Thymus (tissue), 14 donors: ENCODE measurements at places on chromosomes 2 and 18. TPM values are rescaled to one million over a fixed set of nuclear protein-coding genes. Genes with fewer than 3 reads are reported as not detected.

The GAREM2 gene
- polyA plus RNA-seq, result 0.59 TPM

The KCNG2 gene
- polyA plus RNA-seq, result 0.14 TPM

DNA sequence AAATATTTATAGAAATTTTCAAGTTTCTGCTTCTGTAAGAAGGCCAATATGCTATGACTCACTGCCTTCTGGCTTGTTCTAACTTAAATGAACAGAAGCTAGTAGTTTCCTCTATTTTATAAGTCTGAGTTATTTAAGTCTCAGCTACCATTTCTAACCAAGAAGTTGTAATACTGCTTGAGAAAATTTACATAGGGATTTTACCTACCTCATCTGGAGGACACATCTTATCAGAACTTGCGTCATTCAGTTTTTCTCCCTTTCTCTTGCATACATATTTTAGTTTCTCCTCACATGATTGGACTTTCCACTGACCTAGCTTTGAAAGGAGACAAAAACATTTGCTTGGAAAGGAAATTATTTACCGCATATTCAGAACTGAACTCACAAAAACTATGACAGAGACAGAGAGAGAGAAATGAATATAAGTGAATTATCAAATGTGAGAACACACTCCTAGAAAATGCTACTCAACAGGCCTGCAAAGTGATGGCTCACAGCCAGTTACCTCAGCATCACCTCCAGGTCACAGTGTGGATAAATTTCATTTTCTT is 81.1 kb upstream of the CD302 start:
- DNase-seq, result no peak

GRCh38 chr2:23042216-23042906 is 342.6 kb upstream of the KLHL29 start:
- DNase-seq, result no peak

DNA sequence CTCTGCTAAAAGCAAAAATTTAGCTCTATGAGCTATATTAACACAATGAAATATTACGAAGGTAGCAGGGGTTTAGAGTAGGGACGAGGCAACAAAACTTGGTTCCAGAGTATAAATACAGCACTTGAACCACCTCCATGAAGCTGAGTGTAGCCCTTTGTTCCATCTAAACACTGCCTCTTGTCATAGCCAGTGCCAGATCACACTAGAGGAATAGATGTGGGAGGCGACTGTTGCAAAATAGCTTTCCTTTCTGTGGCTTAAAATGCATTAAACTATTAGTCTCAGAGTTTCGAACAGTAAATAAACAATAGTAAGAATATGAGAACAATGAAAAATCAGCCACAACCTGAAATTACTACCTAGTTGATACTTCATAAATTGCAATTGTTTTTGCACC is 29.8 kb downstream of the PIEZO2 start:
- no peak for DNase-seq

The PRKAG3 gene
- polyA plus RNA-seq, result 0.07 TPM

DNA sequence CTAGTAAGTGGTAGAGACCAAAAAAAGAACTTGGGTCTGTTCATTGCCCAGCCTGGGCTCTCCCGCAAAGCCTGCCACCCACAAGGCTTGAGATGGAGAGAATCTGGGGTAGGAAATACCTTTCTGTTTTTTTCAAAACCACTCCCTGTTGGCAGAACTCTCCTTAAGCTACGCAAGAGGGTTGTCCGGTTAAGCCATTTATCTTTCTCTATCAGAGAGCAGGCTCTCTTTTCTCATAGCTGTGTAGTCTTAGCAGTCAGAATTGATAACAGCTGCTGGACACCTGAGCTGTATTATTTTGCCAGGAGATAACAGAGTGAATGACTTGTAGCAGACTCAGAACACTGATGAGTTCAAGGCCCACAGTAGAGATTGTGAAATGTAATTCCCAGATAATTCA is 1088.1 kb downstream of the TSN start:
- no peak for DNase-seq

The UGT1A10 gene
- 0.39 TPM for polyA plus RNA-seq

DNA sequence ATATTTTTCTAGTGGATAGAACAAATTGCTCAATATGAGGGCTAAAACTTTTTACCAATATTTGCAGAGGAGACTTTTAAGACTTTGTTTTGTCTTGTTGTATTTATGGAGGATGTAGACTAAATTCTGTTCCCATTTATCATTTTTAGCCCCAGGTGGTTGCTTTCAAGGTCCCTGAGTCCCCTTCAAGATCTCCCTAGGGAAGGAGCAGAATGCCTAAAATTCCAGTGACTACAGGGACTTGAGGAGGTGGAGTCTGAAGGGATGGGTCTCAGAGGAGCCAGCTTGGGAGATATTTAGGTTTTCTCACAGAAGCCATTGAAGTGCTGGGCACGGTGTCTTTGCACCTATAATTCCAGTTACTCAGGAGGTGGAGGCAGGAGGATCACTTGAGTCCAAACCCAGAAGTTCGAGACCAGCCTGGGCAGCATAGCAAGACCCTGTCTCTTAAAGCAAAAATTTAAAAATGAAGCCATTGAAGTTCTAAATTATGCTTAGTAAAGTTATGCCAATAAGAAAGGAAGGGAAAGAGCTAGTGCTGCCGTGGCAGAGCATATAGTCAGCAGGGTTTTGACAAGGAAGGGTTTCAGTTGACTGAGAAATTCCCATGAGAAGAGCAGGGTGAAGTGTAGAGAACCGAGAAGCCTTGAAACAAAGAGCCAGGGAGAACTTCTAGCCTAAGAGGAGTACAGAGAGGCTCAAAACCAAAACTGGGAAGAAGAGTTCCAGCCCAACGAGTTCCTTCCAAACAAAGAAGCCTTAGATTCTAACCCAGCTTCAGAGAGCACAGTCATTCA is 43.4 kb downstream of the COMMD1 start:
- DNase-seq, result no peak

- no peak for DNase-seq
Measured at GRCh38 chr2:163466331-163467250, 269.2 kb downstream of the FIGN start.

GRCh38 chr2:221549143-221549542 is 23.0 kb downstream of the EPHA4 start:
- DNase-seq, result no peak

DNA sequence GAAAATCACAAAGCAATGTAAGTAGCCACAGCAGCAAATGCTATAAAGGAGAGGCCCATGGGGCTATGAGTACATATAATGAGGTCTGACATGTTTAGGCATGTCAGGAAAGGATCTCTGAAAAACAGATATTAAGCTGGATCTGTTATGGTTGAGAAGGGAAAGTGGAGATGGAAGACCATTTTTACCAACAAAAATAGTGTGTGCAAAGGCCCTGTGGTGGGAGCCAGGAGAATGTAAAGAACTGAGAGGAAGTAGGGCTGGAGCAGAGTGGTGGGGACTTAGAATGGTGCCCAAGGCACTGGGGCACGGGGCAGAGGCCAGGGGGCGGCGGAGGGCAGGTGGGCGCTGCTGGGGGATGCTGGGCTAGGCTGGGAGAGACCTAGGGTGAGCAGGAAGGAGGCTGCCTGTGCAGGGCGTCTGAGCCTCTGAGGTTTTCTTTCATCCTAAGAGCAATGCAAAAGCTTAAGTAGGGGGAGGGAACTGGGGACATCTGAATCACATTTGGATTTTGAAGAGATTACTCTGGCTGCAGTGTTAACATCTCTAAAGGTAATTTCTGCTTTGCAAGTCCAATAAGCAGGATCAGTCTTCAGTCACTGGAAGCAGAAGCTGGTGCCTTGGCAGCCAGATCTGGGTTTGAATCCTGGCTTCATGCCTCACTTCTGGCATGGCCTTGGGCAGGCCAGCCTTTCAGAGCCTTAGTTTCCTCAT is 4.9 kb upstream of the AGFG1 start:
- DNase-seq, result no peak

DNA sequence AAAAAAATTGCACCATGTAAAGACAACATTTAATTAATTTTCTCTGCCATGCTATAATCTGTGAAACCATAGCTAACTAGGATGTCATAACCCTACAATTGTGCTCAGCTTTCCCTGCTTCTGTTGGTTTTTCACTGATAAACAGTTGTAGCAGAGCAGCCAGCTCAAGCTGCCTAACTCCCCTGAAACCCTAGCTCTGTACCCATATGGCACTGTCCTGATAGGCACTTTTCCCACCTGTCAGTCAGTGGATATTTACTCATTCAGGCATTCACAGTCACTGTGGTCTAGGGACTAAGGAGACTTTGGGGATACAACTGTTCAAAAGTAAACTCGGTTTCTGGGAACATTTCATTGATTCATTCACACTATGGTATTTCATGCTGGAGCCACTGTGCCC is 407.0 kb downstream of the DSEL start:
- DNase-seq, result no peak

DNA sequence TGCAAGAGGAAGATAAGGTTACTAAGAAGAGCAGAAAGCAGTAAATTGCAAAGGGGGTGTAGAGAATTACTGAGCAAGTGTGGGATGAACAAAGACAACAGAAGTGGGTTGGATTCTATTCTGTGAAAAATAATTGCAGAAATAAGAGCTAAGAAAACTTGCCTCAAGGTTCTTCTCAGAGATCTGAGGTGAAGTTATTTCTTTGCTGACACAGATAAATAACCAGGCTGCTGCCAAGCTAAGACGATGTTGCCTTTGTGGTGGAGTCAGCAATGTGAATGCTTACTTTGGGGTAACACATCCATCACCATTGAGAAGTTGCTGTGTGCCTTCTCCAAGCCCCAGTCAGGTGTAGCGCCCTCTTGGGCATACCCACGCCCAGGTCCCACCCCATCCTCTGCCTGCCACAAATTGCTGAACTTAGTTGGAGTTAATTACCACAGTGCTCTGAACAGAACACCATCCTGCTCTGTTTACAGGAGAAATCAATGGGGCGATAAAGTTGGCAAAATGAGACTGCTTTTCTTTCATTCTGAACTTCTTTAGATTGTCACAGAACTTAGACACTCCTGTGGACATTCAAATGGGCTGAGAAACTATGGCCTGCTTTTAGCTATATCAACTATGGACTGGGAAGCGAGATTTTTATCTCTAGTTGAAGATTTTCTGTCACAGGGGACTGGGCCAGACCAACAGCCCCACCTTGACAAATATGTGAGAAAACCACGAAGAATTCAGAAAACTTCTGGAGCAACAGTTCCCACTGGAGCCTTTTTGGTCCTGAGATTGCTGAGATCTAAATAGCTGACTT is 283.6 kb downstream of the TMX3 start:
- DNase-seq, result no peak

DNA sequence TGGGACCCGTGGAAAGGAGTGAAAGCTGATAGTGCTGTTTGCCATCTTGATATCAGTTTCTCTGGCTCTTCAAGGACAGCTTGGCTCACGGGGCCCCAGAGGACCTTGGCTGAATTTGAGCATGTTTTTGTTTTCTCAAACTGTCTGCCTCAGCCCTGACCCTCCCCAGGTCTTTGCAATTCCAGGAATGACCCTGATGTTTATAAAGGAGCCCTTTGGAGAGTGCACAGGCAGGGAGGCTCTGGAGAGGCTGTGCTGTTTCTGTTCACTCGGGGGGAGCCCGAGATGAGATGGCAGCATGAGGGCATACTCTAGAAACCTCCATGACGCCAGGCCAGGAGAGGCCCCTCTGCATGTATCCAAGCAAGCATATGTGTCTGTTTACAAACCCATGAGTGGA is 16.4 kb downstream of the IGFBP2 start:
- no peak for DNase-seq

- no peak for DNase-seq
Measured at GRCh38 chr2:176079285-176079830, 4.4 kb downstream of the EVX2 start.

DNA sequence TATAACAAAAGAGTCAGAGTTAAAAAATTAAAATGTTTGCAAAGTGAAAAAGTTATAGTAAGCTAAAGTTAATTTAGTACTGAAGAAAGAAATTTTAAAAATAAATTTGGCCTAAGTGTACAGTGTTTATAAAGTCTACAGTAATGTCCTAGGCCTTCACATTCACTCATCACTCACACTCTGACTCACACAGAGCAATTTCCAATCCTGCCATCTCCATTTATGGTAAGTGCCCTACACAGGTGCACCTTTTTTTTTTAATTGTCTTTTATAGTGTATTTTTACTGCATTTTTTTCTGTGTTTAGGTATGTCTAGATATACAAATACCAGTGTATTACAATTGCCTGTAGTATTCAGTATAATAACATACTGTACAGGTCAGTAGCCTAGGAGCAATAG is 562.9 kb downstream of the PIK3C3 start:
- DNase-seq, result no peak

The E2F6 gene
- polyA plus RNA-seq, result 11.0 TPM

GRCh38 chr18:21489919-21490495 is 110.5 kb downstream of the ESCO1 start:
- no peak for DNase-seq

DNA sequence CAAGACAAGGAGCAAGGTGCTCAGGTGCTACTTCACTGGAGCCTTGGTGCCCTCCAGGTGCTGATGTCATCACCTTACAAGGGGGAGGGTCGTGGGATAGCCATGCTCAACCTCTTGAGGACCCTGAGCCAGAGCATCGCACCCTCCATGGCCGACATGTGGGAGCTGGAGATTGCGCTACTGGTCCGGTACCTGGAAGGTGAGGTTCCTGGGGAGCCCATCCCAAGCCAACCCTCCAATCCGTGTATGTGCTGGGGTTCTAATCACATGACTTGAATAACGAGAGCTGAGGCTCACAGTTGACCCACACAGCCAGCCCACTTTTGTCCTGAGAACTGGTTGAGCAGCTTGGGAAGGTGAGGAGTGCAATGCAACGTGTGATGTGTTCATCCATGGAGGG is 25.9 kb downstream of the MROH2A start:
- DNase-seq, result no peak

GRCh38 chr2:232950751-232951150 is 62.3 kb downstream of the NGEF start:
- DNase-seq, result no peak

DNA sequence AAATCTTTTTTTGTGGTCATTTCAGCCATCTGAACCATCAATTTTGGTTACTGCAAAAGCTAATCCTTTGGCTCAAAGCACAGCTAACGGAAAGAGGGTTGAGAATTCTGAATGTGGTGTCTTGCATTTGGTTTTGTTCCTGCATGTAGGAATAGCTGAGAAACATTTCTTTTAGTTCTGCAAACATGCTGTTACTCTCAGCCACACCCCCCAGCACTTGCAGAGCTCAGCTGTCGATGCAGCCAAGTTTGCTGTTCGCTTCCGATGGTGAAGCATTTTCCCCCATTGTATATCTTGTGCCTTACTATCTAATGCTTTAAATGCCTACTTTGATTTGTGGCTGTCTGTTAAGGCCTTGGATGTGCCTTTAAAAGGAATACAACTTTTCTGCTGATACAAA is 294.9 kb upstream of the FANCL start:
- DNase-seq, result no peak

The SPP2 gene
- polyA plus RNA-seq, result 0.11 TPM

DNA sequence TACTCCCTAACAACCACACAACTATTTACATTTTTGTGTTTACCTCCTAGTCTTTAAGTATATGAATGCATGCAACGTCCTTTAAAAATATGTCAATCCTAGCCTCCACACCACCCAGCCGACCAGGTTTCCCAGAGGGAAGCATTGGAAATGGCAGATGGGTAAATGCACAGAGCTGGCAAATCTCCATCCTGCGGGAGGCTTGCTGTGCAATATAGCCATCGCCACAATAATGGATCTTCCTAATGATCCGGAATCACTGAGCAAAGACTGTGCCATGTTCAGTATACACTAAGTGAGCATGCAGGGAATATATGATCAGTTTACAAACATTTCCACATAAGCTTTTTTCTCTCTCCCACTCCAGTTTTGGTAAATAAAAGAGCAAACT is 131.8 kb downstream of the NEDD4L start:
- DNase-seq, result no peak

The ALK gene
- polyA plus RNA-seq, result 0.21 TPM
